ENCODE measurements at places on chromosomes 11 and 22.

DNA sequence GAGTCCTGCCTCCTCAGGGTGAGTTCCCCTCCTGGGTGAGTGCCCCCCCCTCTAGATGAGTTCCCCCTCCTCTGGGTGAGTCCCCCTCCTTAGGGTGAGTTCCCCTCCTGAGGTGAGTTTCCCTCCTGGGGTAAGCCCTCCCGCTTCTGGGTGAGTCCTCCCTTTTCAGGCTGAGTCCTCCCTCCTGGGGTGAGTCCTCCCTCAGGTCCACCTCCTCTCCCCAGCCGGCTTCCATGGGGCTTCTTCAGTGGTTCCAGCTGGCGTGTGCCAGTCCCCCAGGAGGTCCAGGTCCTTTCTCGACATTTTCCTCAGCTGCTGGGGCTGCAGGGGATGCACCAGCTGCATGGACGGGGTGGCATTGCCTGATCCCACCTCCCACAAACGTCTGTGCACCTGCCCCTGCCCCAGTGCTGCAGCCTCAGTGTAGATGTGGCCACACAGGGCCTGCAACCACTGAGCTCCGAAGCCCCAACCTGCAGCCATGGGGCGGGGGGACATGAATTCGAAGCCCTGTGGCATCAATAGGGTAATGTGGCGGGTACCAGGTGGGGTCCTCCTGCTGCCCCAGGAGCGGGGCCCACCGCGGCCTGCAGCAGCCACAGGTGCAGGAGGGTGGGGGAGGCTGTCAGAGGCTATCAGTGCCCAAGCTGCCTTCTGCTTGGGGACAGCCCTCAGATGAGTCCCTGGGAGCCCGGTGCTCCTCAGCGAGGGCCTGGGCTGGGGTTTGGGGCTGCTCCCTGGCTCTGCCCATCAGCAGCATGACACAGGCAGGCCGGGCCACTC is 101.3 kb upstream of the FGF3 start:
- no peak for DNase-seq

GRCh38 chr22:46738647-46739093 is 618 bp upstream of the CERK start:
- peak; percentile 32 for DNase-seq

DNA sequence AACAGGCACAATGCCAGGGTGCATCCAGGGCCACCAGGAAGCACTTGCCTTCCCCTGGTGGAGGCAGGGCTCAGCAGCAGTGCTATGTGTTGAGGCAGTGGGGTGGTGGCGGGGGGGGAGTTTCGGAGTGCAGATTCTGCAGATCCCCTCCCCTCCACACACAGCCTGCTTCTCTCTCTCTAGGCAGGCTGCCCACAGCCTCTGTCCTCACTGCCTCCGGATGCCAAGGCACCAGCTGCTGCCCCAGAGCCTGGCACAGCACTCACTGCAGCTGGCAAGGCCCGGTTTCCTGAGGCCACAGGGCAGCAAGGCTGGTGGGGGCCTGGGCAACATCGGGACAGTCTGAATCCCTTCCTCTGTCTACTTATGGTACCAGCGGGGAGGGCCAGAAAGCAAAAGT is 35.8 kb downstream of the NRXN2 start:
- no peak for DNase-seq

DNA sequence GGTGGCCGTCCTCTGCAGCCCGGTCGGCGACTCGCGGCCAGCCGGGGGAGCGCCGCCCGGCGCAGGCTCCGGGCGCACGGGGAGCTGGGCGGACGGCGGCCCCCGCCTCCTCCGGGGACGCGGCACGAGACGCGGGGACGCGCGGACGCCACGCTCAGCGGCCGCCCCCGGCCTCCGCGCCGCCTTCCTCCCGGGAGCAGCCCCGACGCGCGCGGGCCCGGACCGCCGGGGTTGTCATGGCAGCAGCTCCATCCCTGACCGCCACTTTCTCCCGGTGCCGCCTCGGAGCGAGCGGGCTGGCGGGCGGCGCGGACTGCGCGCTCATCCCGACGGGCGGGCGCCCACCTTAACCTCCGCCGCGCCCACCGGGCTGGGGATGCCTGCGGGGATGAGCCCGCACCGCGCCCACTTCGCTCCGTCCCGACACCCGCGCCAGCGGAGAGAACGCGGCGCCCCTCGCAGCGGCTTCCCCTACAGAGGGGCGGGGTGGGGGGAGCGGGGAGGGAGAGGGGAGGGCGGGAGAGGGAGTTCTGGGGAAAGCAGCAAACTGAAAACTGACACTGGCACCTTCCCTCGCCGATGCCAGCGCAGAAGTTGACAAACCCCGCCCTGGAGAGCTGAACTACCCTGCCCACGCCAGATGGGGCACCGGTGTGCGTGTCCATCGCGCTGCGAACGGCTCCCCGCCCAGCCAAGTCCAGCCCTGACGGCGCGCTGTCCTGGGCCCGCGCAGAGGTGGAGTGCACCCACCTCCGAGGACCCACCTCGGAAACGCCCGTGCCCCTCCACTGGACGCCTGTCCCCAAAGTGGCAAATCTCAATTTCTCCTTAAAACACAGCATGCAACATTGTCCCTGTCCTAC is 588.4 kb downstream of the OPCML start:
- no peak for DNase-seq

- no peak for DNase-seq
Observed at GRCh38 chr11:59810911-59811259, 307 bp upstream of the MRPL16 start.

Measured in retinal pigment epithelial cell (primary cell).